ENCODE measurements at places on chromosomes 2 and 18.

- DNase-seq: no peak
These were observed 2.7 kb downstream of the TNP1 start for GRCh38 chr2:216857131-216857550.

DNA sequence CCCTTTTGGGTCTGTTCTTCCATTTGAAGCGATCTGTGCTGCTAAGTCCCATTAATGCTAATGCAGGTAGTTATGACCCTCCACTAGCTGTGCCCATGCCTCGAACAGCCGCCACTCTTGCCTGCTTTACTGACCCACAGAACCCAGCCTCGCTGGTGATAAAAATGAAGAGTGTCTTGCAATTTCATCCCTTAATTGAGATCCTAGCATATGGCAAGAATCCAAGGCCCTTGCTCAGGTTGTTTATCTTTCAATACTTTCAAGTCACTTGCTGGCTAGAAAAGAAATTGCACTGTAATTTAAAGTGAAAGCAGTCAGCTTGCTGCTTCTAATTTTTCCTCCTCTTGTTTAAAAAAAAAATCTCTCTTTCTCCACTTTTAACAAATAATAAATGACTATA is 73.6 kb downstream of the ZNF521 start:
- DNase-seq: no peak

GRCh38 chr2:98776136-98776535 is 45.2 kb upstream of the MGAT4A start:
- DNase-seq: no peak

DNA sequence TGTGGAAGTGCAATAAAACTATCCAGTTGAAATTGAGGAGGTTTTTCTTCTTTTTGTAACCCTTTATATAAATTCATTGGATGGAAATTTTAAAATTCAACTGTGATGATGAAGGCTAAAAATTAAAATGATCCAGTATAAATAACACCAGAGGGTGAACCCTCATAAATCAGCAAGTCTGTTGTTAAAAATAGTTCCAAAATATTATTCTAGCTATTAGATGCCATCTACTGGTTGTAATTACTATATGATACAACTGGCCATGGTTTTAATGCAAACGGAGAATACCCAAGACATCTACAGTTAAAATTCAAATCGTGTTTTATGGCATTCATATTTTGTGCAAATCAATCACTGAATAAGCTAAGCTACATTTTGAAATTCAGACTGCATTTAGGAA is 53.8 kb downstream of the TMEM200C start:
- DNase-seq: no peak

GRCh38 chr2:59874971-59875755 is 678.3 kb downstream of the BCL11A start:
- no peak for DNase-seq

GRCh38 chr18:79850731-79851130 is 53.0 kb downstream of the KCNG2 start:
- no peak for DNase-seq

GRCh38 chr2:237966250-237966564 is 607 bp upstream of the UBE2F start:
- DNase-seq: no peak

GRCh38 chr2:108998911-108999310 is 9.9 kb upstream of the EDAR start:
- DNase-seq: no peak

All from GF-D8 (cell line).